ENCODE measurements at places on chromosomes 1 and 21.

DNA sequence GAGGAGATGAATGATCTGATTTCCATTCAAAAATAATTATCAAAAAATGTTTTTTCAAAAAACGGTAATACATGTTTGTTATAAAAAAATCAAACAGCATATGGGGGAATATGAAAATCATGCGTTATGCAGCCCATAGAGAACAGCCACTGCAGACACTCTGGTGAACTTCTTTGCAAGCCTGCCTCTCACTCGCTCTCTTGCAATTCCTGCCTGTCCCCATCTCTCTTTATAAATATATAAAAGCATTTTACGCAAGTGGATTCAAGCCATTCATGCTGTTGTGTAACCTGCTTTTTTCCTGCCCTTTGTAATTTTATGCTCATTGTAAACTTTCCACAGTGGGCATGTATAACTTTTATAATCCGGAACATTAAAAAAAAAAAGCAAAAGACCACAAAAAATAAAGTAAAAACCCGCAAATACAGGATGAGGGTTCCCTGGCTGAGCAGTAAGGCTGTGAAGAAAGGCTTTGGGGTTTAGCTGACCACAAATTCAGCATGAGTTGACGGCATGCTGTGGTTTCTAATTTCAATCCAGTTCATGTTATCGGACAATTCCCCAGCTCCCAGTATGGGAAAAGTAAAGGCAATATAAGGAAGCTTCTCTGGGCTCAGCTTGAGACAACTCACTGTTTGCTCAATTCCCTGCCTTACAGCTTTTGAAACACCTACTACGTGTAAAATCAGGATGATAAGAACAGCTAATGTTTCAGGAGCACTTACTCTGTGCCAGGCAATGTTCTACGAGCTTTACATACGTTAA is 52.8 kb upstream of the ZBTB40 start:
- DNase-seq: no peak

- DNase-seq: no peak
Observed at GRCh38 chr1:218383681-218384080, 38.5 kb downstream of the TGFB2 start.

- DNase-seq: no peak
Observed at GRCh38 chr1:201142011-201142848, 12.0 kb downstream of the TMEM9 start.

DNA sequence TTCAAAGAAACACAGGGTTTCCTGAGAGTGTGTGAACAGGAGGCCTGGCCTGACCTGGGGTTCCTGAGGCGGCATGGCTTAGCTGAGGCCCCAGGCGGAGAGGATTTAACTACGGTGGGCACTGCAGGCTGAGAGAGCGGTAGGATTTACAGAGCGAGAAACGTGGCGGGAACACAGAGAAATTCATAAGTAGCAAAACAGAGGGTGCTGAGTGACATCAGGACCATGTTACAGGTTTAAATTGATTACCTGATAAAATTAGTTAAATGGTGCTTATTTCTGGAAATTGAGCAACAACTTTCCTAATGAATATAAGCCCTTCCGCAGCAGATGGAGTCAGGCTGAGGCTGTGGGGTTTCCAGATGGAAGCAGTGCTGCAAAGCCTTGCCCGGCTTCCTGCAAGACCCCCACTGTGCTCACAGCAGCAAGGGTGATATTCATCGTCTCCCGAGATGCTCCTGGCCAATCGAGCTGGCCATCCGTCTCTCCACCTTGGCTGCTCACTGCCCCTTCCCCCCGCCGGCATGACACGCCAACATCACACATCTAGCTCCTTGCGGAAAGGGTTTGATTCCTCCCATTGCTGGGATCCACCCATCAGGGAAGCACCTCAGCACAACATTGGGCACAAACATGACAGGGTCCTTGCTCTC is 69.4 kb upstream of the MORC3 start:
- DNase-seq: no peak

DNA sequence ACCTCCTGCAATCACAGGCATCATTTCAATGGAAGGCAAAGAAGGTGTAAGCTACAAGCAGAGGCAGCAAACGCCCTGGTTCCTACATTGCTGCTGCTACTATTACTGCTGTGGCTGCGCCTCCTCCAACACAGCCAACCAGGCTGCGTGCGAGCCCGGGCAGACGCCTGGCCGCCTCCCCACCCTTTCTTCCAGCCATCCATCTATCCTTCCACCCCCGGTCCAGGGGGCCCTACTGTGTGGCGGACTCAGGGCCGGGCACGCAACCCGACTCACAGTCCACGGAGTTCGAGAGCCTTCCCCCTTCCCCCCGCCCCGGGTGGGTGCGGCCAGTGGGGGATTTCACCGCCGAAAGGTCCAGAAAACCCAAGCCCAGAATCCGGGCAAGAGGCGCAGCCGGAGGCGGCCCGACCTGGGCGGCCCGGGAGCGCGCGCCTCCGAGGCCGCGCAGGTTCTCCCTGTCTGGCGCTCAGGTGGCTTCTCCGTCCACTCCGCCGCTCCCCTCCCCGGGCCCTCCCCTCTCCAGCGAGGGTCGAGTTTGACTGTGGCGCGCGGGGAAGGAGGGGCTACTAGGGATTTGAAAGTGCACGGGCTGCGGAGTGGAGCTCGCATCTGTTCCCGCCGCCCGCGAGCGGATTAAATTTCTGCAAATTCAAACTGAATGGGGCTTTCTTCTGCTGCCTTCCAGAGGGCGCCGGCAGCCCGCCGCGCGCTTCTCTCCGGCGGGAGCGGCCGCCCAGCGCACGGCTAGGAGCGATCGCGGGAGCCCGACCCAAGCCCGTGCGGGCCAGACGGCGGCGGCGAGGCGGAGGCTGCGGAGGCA is at the start of gene HUNK:
HUNK (plus strand) TSS at position 569 of the 823 bp plus-strand sequence. CDS start 655 bp downstream, outside the sequence.
- DNase-seq: peak; percentile 6

- no peak for DNase-seq
Observed at GRCh38 chr1:221419513-221420095, 322.3 kb downstream of the DUSP10 start.
